ENCODE measurements at places on chromosomes 1 and 21. TPM values are rescaled to one million over a fixed set of nuclear protein-coding genes. Genes with fewer than 3 reads are reported as not detected.

DNA sequence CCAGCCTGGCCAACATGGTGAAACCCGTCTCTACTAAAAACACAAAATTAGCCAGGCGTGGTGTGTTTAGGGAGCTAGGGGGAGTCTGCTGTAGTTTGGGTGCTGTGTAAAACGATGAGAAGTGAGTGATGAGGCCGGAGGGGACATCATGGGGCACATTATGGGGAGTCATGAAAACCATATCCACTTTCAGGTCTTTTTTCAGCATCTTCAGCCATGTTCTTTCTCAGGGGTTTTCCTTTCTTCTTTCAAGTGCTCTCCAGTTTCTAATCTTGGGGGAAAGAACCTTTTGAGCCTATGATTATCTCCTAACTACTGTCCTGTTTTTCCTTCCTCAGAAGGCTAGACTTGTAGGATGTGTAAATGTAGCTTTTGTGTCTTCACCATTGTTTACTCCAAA is 14.4 kb downstream of the KDM4A start:
- DNase-seq: no peak

DNA sequence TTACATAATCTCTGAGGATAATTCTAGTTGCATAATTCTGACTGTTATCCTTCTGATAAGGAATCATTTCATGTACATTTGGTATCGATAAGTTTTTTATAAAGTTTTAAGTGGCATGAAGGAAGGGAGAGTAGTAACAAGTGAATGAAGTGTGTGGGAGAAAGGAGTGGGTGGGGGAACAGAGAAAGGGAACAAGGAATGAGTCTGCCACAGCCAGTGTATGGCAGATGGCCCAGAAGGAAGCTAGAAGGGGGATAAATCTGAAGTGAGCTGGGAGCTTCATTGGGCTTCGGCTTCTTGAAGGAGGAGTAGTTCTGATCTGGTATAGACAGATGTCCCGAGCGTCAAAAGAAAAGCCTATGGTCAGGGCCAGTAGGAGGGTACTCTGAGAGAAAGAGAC is 18.6 kb downstream of the ZBTB40 start:
- DNase-seq: no peak

DNA sequence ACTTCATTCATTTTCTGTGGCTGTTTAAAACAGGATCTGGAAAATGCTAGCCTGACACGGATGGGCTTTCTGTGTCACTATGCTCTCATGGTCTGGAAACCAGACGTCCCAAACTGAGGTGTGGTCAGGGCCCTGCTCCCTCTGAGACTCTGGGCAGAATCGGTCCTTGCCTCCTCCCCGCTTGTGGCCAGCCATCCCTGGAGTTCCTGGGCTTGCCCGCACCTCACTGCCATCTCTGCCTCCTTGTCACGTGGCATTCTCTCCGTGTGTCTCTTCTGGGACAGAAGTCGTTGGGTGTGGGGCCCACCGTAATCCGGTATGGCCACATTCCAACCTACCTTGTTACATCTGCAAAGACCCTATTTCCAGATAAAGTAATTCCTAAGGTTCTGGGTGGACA is 10.1 kb upstream of the ACTRT2 start:
- no peak for DNase-seq

DNA sequence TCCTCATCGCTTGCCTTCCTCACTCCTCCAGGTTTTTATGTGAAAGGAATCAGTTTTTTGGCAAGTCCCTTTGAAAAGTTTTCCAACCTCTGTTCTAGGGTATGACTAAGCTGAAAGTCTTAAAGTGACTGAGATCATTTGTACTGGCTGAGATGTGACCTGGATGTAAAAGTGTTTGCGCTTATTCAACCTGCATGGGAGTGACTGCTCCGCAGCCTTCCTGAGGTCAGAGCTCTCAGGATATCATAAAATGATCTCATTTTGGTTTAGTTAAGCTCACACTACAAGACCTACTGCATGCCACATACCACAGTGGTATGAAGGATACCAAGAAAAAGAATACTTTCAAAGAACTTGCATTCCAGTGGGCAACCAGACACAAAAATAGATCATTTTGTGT is 29.8 kb upstream of the TADA1 start:
- no peak for DNase-seq

GRCh38 chr21:45857761-45858160 is 123.8 kb upstream of the COL6A1 start:
- no peak for DNase-seq

GRCh38 chr1:87231703-87232367 is 96.8 kb upstream of the LMO4 start:
- no peak for DNase-seq

- no peak for DNase-seq
Measured at GRCh38 chr1:113747376-113747775, 11.9 kb downstream of the PHTF1 start.

DNA sequence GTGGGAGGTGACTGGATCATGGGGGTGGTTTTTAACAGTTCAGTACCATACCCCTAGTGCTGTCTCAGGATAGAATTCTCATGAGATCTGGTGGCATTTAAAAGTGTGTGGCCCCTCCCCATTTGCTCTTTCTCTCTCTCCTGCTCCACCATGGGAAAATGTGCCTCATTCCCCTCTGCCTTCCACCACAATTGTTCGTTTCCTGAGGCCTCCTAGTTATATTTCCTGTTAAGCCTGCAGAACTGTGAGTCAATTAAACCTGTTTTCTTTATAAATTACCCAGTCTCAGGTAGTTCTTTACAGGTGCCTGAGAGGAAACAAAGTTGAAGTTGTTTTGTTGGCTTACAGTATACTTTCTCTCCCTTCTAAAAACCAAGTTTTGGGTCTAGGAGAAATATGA is 23.1 kb upstream of the SLC22A15 start:
- DNase-seq: no peak

DNA sequence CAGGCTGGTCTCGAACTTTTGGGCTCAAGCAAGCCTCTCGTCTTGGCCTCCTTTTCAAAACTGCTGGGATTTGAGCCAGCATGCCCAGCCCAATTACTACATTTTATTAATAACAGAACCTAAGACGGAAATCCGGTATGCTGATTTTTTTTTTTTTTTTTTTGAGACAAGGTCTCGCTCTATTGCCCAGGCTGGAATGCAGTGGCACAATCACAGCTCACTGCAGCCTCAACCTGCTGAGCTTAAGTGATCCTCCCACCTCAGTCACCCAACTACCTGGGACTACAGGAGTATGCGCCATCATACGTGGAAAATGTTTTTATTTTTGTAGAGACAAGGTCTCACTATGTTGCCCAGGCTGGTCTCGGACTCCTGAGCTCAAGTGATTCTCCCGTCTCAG is 20.2 kb downstream of the ACBD3 start:
- DNase-seq: no peak

DNA sequence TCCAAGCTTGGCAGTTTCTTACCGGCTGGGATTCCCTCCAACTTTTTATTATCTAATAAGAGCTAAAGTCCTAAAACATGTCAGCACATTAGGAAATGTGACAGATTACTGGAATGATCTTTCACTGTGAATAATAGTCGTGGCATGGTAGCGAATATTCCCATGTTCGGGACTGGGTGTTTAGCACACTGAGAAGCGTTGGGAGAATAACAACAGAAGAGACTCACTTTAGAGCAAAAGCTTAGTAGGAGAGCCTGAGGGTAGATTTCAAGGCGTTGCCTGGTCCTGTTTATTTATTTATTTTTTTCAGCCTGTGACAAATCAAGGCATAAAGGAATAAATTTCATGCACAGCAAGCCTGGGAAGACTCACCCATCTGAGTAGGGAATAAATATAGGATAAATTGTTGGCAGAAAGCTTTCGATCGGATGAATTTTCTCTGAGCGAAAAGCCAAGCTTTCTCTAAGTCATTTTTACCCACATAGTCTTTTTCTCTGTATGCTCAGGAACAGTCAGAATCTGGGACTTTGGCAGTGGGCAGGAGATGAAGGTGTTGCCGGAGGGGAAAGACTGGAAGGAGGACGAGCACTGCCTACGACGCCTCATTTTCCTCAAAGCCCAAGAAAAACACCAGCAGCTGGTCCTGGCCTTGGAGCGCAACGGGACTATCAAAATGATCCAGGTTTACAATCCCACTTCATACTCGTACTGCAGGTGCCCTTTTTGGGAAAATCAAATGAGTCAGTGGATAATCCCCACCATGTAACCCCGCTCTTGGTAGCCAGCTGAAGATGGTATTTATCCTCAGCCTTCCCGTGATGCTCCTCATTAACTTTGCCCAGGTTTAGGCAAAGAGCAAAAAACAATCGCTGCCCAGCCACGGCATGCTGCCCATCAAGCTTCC is 97.2 kb downstream of the WDR64 start:
- DNase-seq: no peak

- no peak for DNase-seq
Measured at GRCh38 chr1:66069976-66070876, 277.5 kb downstream of the PDE4B start.

DNA sequence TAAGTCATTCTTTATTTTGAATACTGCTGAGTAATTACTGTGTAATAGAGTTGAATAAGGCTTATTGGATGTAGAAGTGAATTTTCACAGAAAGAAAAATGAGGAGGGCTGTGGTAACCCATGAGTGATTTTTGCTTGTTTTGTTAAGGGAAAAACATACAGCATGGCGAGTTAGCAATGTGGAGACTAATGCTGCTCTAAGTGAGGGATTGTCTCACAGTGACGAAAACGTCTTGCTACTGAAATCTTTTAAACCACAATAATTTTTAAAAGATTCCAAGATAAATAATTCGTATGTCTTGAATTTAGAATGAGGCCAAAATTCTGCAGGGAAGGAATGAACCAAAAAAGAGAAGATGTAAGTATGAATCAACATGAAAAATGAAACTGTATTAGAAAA is 16.2 kb upstream of the PLA2G4A start:
- no peak for DNase-seq

DNA sequence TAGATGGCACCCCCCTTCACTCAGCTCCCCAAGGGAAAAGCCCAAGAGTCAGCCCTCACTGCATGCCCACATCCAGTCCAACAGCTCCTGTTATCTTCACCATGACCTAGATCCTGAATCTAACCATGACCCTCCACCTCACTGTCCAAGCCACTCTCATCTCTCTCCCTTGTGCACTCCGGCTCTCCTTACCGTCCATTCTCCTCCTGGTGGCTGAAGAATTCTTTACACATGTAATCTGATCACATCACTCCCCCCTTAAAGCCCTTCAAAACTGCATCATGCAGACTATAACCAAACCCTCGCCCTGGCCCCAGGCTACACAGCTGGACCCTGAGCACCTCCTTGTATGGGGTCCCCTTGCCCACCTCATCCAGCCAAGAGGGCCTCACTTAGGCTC is 14.0 kb upstream of the PAQR7 start:
- DNase-seq: peak; percentile 24

GRCh38 chr1:38826262-38826661 is 33.3 kb downstream of the RRAGC start:
- no peak for DNase-seq

SLC25A34 gene
- 7.5 TPM for polyA plus RNA-seq

CLCA4 gene
- not detected for polyA plus RNA-seq

KCNQ4 gene
- 1.9 TPM for polyA plus RNA-seq

CYP4A22 gene
- polyA plus RNA-seq: 0.04 TPM

Data from psoas muscle (tissue), 8 donors.